ENCODE measurements at places on chromosomes 3 and 15.

GRCh38 chr15:25545017-25545416 lies 106.2 kb upstream of the UBE3A start:
- DNase-seq, result no peak

DNA sequence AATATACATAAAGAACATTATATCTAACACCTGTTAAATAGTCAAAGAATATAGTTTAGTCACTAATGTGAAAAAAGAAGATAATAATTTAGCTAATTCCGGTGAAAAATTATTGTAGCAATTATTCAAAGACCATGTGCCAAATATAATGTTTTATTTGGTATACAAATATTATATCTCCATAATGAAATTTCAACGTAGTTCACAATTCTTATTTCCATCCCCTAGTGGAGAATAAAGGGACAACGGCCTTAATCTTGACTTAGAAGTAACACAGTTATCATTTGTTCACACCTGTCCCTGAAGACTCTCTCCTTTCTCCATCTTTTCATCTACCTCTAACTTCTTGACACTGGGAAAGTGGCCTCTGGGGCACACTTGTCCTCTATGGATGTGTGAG lies 213.4 kb downstream of the ERC2 start:
- no peak for DNase-seq

DNA sequence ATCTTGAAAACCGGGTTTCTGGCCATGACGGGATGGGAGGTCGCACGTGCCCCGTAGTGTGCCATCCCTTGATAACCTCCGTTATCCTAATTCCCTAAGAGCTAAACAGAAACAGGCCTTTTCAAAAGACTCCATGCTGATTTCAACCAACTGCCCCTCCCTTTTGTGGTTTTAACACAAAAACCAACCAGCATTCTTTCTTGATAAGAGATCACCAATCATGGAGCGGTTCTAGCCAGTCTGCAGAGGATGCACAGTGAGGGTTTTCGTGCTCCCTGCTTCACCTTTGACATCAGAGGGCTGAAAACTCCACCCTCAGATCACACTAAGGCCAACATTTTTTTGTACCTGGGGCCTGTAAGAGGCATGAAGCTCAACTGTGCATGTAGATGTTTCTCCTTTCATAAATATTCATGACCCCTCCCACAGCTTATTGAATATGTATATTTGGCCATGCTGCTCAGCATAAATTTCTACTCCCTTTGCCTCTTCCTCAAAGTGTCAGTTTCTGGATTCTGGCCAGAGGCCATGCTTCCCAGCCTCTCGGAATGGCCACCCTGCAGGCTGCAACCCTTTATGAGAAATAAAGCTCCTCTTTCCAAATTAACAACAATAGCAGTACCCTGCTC lies 41.3 kb downstream of the FAM3D start:
- no peak for DNase-seq

DNA sequence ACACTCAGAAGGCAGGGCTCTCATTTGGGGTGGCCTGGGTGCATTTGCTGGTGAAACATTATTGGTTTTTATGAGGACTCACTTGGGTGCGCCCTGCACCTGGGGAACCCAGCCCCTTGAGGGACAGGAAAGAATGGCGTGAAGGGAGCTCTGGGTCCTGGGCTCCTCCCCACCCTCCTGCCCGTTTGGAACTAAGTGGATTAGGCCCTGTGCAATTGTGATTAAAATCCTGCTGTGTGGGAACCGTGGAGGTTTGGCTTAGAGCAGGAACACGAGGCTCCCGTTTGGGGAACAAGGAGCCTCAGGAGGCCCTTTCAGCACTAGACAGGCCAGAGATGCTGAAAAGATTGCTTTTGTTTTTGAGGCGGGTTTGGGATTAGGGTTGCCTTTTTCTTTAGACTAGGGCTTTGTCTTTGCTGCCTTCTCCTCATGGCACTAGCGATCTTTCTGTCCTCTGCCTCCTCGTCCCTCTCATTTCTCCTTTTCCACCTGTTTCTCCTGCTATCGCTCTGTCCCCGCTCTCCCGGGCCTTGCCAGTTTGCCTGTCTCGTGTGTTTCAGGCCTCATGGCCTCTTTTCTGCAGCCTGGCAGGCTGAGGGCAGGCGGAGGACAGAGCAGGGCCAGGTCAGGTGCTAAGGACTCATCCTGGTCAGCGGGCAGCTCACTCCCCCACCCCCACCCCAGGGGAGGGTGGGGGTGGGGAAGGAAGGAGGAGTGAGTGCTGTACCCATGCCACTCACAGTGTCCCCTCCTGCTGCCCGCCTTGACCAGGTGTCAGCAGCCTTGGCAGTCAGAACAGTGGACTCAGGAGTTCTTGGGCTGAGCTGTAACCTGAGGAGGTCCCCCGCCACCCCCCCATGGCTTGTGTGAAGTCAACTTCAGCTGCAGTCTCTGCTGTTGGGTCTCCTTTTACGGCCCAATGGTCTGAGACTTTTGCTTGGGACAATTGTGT lies 8.6 kb downstream of the MAPKAPK3 start:
- no peak for DNase-seq

DNA sequence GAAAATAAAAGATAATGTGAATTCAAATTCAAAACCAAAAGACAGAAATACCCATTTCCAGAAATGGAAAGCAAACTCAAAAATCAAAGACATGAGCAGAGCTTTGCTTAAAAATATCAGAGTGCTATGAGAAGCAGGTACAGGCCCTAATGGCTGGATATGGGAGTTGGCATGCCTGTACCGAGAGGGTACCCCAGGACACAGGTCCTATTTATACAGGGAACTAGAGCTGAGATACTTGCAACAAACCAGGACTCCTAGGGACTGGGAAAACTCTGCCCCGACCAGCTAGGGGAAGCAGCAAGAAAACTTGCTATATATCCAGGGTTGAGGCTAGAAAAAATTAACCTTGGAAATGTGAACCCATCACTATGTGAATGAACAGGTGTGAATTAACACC lies 36.0 kb upstream of the SYNPR start:
- DNase-seq, result no peak

- DNase-seq, result no peak
Observed at GRCh38 chr3:111803123-111803593, 55.9 kb upstream of the PHLDB2 start.

- DNase-seq, result no peak
Observed at GRCh38 chr3:76044601-76045600, 259.6 kb upstream of the ZNF717 start.

DNA sequence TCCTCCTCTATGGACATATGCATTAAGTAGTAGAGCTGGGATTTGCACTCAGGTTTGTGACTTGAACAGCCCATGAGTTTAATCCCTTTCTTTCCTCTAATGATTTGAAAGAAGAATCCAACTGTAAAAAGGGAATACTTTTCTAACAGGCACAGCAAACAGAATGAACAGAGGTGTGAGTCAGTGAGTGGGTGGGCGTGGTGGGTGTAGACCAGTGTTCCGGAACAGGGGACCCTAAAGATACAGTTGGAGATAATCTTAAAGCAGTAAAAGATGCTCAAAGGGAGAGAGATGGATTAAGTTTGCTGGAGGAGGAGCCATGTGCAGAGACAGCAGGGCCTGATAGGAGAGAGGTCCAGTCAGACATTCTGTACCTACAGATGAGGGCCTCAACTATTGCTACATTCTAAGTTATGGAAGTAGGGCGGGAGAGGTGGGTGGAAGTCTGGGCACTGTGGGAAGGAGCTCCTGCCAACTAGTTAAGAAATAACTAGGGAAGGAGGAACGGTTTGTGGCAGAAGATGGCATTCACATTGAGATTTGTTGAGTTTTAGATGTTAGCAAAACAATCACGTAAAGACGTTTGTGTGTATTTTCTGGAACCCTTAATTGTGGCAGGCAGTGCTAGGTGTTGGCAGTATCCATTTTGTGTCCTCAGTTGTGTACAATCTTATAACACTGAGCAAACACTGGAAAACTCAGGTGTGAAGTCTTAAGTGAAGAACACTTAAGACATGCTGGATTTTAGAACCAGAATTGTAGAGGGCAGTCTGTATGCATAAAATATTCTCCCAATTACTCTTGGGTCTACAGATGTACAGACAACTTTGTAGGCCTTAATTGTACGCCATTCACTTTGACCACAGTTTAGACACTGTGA lies 511.0 kb downstream of the GRM7 start:
- no peak for DNase-seq
